Activated CD4-positive, CD25-positive, alpha-beta regulatory T cell treated with anti-CD3 and anti-CD28 coated beads, Interleukin-2, amount 50 U/mL, for 72 hours (primary cell): ENCODE measurements at places on chromosomes 16 and 17.

GRCh38 chr16:75095204-75095621 lies 21.4 kb downstream of the LDHD start:
- no peak for DNase-seq

GRCh38 chr16:69243479-69243878 lies 56.5 kb downstream of the SNTB2 start:
- DNase-seq = no peak

- DNase-seq = no peak
Measured at GRCh38 chr16:77548151-77548550, 113.3 kb upstream of the ADAMTS18 start.

DNA sequence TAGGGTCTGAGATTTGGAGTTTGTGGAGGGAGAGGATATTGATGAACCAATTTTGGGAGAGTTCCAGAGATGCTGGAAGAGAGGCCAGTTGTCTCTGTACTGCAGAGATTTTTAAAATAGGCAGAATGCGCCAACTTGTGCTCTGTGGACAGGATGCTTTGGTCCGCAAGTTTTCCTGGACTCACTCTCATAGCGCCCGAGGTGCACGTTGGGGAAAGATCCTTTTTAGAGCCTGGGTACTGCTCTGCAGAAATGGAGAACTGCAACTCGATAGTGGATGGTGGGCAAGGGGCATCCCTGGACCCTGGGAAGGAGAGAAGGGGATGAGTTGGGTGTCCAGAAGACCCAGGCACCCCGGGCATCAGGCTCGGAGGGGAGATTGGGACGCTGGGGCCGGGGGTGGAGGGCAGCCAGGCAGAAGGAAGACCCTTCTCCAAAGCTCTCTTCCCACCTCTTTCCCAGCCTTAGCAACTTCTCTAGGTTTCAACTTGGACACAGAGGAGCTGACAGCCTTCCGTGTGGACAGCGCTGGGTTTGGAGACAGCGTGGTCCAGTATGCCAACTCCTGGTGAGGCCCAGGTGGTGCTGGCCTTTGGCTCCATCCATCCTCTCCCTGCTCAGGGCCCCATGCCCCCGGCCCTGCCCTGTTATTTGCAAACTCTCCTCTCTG lies 590 bp downstream of the ITGAX start:
- DNase-seq = peak; percentile 26

DNA sequence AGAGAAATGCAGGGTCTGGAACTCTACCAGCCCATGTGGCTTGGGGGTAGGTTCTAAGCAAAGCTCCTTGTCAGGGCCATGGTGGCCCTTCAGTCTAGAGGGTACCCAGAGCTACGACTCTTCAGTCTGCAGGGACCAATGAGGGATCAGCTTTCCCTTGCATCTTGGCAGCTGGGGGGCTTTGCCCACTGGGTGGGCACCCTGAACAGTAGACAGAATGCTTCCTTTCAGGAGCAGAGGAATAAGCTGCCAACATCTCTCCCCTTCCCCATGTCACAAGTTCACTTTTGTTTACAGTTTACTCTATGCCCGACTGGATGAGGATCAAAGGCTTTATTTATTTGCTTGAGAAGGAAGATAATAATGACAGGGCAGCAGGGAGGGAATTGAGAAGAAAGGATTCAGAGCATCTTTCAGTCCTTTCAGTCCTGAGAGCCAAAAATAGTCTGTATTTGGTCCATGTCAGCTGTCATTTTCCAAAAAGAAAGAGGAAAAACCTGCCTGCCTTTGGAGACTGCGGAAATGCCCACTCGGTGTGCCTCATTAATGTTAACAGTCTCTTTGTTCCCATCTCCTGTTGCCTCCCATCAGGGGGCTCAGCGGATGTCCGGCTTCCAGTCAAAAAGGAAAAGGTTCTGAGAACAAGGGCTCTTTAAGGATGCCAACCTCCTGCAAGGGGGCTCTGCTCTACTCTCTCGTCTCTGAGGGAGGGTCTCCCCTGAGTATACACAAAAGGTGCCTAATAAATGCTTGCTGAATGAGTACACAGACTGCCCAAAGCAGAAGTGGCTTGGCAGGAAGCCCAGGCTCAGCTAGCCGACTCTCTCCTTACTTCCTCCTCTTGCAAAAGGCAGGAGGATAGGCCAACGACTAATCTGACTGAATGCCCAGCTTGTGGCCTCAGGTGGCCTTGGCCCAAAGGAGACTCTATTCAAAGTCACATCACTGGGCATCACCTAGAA lies 17.1 kb downstream of the TRAF4 start:
- no peak for DNase-seq

- no peak for DNase-seq
Measured at GRCh38 chr16:49643429-49644144, 212.3 kb downstream of the ZNF423 start.

- no peak for DNase-seq
Measured at GRCh38 chr17:19630661-19631060, 17.9 kb upstream of the ALDH3A2 start.

GRCh38 chr17:2926019-2926650 lies 129.9 kb downstream of the RAP1GAP2 start:
- DNase-seq = no peak

DNA sequence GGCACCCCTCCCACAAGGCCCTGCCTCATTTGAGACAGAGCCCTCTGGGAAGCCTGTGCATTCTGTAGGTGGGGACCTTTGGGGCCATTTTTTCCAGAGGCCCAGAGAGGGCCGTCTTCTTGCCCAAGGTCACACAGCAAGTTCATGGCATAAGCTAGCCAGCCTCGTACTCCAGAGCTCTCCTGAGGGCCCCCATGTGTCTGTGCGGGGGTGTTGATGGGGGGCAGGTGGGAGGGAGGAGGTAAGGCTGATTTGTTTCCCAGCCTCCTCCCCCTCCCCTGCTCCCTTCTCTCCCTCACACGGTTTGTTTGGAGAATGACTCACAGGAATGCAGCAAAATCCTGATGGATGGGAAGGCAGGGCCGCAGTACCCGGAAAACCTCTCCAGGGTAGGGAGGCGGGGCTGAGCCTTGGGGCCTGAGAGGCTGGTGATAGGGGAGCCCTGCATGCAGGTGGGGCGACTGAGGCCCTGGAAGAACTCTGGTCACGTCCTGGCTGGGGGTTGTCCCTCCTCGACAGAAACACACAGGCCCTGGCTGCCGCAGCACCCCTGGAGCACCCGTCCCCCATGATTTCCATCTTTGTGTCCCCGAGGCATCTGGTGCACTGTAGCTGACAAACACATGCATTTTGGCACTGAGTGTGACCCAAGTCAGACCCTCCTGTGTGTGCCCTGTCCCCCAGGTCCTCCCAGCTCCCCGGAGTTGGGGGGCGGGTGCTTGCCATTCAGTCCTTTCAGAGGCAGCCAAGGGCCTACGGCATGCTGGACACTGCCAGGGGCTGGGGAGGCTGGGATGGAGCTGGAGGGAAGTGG lies 29.7 kb downstream of the RAI1 start:
- no peak for DNase-seq

DNA sequence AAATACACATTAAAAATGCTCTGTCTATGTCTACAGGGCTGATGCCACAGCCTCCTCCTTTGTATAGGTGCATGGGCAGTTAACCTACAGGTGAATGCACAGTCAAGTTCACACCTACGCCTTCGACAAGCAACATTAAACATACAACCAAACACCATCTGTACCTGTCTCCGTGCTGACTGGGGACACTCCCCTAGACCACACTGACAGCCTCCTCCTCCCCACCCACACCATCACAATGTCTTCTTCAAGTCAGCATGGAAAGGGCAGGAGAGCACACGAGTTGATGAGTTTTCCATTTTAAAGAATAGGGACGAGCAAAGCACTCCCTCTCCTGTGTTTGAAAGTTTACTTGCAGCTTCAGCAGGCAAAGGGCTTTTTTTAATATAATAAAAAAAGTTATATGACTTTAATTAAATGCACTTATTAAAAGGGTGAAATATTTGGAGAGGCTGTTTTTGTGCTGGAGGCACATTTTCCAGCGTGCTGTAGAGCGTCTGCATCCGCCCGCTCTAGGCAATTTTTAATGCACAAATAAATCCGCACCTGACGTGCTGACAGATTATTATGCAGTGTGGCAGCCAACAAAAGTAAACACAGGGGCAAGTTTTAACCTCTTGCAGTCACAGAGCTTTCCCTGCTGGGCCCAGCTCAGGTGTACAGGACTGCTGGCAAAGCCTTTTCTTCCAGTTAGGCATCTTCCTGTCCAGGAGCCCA lies 367.9 kb downstream of the SOX9 start:
- DNase-seq = no peak

GRCh38 chr17:60904582-60904981 lies 226.9 kb downstream of the BCAS3 start:
- DNase-seq = no peak

- DNase-seq = no peak
Measured at GRCh38 chr17:27620721-27621120, 10.3 kb upstream of the LGALS9 start.

- DNase-seq = no peak
Measured at GRCh38 chr16:64094992-64095634, 1026.8 kb downstream of the CDH11 start.

DNA sequence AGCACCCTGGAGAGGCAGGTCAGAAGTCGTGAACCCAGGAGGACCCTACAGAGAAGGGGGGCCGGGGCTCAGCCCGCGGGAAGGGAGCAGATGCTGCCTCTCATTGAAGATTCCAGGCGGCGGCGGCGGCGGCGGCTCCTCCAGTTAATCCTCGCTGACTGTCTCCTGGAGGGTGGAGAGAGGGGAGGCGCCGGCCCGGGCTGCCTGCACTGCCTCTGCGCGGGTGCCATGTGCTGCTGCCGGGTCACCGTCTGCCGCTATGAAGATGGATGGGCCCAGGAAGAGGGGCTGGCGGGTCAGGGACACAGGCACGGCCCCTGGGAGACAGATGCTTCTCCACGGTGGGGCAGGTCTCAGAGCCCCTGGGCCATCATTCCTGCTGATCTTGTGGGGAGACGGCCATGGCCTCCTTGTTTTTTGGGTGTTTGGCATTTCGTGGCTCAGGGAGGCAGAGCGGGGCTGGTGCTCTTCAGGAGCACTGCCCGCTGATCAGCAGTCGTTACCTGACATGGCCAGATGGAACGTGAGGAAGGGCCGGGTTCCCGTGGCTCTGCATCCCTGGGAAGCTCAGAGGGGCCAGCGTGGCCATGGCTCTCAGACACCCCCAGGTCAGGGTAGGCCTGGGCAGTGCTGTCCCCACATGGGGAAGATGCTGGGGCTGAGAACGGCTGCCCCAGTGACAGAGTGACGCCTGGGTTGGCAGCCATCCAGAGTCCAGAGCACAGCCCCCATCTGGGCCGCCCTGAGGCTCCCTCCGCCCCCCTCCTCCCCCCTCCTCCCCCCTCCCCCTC lies 36.1 kb downstream of the GINS2 start:
- DNase-seq = no peak

DNA sequence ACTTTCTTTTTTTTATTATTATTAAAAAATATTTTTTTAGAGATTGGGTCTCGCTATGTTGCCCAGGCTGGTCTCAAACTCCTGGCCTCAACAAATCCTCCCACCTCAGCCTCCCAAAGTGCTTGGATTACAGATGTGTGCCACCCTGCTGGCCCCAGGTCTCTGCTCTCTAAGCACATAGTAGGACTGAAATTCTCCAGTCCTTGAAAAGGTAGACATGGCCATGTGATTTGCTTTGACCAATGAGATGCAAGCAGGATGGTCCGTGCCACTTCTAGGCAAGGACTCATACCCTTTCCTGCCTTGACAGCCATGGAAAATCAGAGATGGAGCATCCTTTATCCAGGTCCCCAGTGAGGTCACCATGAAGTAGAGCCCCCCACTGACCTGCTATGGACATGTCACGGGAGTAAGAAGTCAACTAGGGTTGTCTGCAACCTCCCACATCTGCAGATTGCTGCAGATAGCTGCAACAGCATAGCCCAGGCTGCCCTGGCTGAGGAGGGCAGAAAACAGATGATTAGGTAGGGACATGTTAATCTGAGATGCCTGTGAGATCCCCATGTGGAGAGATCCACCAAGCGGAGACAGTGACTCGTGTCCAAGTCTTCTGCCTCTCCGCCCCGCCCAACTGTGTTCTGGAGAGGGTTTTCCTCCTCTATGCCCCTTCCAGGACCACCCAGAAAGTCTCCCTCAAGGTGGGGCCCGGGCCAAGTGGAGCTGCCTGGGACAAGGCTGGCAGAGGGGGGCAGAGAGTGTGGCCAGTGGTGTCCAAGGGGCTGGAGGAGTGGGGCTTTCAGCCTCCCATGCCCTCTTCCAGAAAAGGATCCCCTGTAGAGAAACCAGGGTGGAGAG lies 11.0 kb downstream of the GSG1L start:
- no peak for DNase-seq

DNA sequence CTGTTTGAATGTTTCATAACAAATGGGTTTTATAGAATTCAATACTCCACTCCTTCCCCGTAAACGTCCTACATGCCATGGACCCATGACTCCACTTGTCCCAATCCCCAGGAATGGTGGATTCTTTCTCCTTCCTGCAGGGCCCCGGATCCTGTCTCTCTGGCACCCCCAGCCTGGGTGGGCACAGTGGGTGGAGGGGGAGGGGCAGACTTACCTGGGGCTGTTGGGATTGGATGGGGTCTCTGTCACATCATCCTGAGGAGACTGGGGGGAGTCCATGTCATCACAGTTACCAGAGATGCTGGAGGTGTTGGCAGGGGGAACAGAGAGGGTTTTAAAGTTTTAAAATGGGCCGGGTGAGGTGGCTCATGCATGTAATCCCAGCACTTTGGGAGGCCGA lies 13.2 kb downstream of the TRPV3 start:
- no peak for DNase-seq

- no peak for DNase-seq
Measured at GRCh38 chr16:48534601-48535340, 75.2 kb downstream of the N4BP1 start.

DNA sequence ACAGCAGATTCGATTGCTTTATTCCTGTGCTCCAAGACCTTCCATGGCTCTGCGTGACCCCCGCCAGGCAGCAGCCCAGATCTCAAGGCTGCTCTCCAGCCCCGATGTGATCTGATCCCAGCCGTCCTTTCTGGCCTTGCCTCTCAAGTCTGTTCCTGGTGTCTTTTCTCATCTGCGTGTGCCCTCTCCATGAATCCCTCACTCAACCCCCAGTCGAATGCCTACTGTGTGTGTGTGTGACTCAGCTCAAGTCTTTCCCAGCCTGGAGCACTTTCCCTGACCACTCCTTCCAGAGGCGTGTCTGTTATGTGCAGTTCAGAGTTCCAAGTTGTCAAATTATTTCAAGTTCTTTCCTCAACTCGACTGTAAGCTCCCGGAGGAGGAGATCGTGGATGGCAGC lies 64.0 kb downstream of the MRM1 start:
- no peak for DNase-seq
